ENCODE measurements at places on chromosomes 2 and 18.

GRCh38 chr2:220168891-220169546 lies 541.6 kb downstream of the SLC4A3 start:
- DNase-seq: no peak

DNA sequence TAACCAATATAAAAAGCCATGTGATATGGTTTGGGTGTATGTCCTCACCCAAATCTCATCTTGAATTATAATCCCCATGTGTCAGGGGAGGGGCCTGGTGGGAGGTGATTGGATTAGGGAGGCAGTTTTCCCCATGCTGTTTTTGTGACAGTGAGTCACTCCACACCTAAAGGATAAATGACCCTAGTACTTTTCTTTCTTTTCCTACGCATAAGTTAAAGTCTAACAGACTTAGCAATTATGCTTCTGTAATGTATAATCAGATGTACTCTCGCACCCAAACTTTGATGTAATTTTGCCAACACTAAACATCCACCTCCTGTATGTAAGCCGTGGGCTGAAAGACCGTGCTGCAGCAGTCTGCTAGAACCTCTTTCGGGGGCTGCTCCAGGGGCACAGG lies 97.2 kb upstream of the DSEL start:
- no peak for DNase-seq

- peak; percentile 61 for DNase-seq
Measured at GRCh38 chr2:69581774-69582581, 61.6 kb downstream of the AAK1 start.

DNA sequence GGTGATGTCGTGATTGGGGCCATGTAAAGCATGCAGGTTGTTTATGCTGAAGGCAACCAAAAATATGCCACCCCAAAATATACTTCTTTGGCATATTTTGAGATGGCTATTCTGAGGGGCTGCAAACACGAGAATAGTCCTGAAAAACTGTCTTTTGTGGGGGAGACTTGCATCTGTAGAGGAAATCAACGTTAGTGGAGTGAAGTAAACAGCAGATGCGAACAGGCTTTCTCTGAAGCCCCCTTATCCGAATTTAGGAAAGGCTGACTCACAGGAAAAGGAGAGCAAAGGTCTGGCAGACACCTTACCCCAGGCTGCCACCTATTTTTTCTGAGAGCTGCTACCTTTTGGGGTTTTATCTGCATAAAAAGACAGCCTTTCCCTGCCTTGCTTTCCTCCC lies 44.6 kb upstream of the MSH6 start:
- DNase-seq: no peak

DNA sequence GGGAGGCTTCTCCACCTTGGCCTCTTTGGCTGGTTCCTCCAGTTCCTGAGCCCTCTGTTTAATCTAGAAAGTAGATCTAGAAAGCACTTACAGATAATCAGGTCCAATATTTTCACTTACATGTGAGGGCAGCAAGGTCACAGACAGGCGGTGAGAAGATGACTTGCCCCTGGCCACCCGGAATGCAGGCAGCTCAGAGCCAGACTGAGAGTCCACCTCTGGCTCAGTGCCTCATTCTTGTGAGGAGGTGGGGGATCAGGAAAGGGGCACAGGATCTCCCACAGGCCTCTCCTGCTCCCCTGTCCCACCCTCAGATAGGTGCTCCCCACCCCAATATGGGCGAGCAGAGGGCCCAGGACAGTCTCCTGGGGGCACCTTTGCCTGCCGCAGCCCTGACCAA lies 5.8 kb downstream of the WNT6 start:
- no peak for DNase-seq

DNA sequence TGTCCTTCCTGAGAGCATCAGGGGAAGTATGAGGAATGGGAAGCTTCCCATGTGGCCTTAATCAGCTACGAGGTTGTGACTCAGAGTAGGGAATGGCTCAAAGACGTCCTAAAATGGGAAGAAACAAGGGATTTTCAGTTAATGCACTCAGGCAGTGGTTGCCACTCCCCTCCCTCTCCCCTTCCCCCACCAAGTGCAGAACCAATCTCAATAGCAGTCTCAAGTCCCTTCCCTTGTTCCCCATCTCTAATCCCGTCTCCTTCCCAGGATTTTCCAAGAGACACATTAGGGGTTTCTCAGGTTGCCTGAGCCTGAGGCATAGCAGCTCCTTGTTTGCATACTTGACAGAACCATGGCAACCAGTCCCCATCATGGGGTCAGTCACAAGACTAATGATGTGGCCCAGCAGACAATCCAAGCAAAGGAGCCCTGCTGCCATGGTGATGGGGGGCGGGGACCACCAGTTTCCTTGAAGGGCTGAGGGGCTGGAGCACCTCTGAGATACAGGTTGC lies 18.2 kb upstream of the RESP18 start:
- DNase-seq: no peak

DNA sequence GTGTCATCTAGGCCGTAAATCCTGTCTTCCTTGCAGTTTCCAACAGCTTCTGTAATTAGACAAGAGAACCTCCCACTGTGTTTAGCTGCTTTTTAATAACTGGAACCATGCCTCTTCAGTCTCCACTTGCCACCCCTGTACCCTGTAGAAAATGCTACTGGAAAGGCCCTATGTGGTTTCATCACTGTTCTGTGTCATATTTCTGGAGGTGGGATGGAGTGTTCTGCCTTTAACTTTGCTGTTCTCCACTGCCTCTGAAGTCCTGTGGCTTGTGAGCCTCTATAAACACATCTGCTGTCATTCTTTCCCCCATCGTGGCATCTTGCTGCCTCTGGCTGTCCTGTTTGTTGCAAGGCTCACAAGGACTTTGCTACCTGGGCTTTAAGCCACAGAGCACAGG lies 17.9 kb downstream of the MGAT5 start:
- no peak for DNase-seq

GRCh38 chr18:4230450-4231168 lies 224.5 kb downstream of the DLGAP1 start:
- no peak for DNase-seq

DNA sequence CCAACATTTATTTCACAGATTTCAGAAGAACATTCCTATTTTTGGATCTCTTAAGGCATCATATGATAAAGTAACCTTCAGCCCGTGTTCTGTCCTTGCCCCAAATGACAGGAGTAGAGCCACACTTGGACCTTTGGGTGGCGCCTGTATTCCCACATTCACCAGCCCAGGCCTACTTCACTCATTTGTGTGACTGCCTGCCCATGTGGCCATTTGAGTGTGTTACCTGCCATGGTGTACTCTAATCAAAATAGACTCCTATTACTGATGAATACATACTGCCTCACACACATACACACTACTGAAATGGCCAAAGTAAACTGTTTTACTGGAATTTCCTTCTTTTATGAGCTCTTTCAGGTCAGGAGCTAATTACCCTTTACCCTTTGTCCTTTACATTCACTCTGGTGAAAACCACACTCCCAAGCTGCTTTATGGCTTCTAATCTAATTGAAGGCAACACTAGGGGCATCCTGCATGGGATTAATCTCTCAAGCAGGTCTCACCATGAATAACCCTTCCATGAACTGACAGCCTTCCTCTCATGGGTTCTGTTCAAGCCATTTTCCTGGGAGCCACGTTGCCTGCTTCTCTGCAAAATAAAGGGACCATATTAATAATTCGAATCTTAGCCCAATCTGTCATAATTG lies 271.0 kb upstream of the GALNT5 start:
- no peak for DNase-seq

DNA sequence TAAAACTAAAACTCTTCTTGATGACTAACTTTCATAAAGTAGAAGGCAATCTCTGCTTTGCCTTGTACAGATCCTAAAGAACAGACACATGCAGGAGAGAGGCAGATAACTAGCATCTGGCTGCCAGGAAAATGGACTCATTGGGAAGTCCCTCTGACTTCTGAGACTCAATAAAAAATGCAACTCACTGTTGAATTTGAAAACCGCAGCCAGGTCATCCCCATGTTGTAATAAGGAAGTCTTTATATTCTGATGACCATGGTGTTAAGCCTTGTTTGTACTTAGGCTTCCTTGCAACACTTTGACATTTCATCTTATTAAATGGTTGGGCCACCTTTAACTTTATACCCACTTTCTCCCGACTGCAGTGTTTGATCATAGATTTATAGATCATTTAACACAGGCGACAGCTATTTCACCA lies 375.1 kb upstream of the KCNH7 start:
- DNase-seq: no peak

- DNase-seq: no peak
Measured at GRCh38 chr2:178917555-178917954, 110.3 kb upstream of the TTN start.

GRCh38 chr2:13046557-13047165 lies 329.9 kb downstream of the TRIB2 start:
- no peak for DNase-seq

- no peak for DNase-seq
Measured at GRCh38 chr18:58427321-58427720, 201.6 kb downstream of the ALPK2 start.

DNA sequence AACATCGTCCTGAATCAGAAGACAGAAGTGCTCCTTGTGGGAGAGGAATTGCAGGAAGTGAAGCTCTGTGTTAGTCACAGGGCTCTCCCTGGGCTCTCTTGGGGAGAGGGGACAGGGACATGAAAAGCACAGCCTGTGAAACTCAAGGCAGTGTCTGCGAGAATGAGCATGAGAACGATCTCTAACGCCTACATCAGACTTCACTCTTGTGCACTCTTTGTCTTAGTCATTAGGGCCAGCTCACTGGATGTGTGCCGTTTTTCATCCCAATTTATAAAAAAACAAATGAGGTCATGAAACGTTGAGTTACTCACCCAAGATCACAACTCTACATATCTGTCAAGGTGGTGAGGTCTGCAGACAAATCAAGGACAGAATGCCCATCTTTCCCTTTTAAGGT lies 27.0 kb upstream of the TWIST2 start:
- DNase-seq: no peak

DNA sequence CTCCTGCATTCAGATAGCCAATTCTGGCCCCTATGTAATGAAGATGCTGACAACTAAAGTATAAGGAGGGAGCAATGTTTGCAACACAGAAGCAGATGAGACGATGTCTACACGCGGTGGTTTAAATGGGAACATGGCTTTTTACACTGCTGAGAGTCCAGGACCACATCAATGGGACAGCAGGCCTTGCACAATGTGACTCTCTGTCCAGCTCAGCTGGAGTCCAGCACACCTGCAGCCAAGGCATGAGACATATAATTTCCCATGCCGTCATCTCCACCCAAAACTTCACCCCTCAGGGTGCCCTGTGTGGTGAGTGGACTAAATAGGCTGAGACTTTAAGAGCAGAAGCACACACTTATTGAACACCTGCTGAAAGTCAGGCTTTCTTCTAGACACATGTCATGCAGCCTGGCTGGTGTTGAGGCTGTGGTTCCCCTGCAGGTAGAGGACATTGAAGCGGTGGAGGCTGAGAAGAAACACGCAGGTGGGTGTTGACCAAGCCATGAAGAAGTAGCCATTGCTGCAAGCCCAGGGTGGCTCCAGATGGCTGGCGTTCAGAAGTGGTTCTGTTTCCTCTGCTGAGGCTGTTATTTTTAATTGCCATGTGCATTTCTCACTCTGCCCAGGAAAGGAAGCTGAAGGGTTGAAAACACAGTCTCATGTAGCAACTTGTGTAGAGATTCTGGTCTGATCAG lies 345.6 kb downstream of the MYCN start:
- DNase-seq: no peak

- peak; percentile 56 for DNase-seq
Measured at GRCh38 chr18:74281980-74282754, 9.6 kb downstream of the CYB5A start.

- DNase-seq: no peak
Measured at GRCh38 chr2:59080451-59081181, 839.5 kb upstream of the FANCL start.

GRCh38 chr2:70062270-70062669 lies 25.0 kb upstream of the PCBP1 start:
- no peak for DNase-seq

DNA sequence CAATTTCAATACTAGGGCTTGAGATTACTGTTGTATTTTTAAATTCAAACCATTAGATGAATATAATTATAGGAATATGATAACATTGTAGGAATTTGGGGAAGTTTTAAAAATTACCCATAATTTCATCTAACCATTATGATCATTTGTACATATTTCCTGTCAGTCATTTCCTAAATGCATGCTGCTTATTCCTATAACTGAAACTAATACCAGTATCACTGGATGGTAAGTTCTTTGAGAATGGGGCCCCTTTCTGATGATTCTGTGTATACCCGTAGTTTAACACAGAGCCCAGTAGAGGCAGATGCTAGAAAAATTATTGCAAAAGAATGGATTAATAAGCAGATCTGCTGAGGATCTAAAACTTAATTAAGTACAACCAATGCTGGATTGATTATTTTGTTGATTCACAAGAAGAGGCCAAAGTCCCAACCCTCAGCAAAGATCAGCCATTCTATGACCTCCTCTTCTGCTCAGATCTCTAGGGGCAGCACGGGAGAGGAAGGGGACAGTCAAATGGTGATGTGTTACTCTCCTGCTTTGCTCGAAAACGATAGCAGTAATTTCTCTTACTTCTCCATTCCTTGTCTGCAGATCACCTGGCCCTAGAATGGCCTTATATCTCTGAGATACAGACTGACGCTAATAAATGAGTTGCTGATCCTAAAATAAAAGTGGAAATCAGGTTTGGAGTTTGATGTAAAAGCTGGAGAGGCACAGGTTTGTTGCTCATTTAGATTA lies 69.5 kb upstream of the PELI1 start:
- no peak for DNase-seq

DNA sequence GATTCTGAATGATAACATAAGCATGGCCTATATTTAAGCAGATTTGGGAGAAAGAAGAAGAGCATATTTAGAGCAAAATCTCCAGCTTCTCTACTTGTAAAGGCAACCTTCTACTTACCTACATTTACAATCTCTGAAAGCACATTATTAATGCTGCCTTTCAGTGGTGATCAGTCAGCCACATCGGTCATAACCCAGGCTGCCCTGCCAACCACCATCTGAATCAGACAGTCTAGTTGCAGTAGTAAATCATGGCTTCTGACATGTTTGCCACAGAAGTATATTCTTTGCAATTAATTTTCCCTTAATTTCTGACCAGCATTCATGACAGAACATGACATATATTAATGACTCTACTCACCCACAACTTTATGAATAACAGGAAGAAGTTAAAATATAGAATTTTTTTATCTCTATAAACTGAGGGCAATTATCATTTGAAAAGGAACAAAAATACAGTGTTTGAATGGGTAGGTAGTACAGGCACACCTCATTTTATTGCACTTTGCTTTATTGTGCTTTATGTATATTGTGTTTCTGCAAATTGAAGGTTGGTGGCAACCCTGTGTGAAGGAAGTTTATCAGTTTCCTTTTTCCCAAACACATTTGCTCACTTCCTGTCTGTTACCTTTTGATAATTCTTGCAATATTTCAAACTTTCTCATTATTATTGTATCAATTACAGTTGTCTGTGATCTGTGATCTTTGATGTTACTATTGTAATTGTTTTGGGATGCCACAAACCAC lies 531.6 kb upstream of the CHAC2 start:
- DNase-seq: no peak

DNA sequence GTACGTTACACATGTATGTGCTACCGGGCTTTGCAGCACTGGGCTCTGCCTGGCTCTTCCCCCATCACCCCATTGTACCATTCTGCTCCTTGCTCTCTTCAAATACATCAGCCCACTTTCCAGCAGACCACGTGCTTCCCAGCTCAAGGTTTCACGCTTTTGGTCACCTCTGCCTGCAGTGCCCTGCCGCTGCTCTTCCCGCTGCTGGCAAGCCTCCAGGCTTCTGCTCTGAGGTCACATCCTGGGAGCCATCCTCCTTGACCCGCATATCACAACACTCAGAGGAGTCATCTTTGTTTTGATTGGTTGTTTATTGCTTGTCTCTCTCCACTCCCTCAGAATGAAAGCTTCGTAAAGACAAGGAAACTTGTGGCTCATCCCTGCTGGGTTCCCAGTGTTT lies 34.1 kb downstream of the KIF5C start:
- no peak for DNase-seq

- DNase-seq: no peak
Measured at GRCh38 chr2:100971221-100971620, 30.9 kb upstream of the RPL31 start.

Data from body of pancreas (tissue), 4 donors.